Fibroblast of skin of scalp (primary cell): ENCODE measurements at places on chromosomes 13 and 19.

DNA sequence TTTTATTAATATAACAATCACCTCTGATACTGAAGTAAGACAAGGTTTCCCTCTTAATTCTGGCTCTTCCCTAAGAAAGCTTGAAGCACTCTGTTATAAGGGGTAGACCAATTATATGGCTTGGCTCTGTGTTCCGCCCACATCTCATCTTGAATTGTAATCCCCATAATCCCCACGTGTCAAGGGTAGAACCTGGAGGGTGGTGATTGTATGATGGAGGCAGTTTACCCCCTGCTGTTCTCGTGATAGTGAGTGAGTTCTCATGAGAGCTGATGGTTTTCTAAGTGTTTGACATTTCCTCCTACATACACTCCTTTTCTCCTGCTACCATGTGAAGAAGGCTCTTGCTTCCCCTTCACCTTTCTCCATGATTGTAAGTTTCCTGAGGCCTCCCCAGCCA lies 363.8 kb upstream of the PCDH20 start:
- DNase-seq = no peak

GRCh38 chr19:4304538-4305256 lies at the start of gene FSD1:
TSS of gene FSD1 (plus strand) at chr19:4304598. CDS start at chr19:4304747, 149 bp downstream.
- peak; percentile 72 for DNase-seq

DNA sequence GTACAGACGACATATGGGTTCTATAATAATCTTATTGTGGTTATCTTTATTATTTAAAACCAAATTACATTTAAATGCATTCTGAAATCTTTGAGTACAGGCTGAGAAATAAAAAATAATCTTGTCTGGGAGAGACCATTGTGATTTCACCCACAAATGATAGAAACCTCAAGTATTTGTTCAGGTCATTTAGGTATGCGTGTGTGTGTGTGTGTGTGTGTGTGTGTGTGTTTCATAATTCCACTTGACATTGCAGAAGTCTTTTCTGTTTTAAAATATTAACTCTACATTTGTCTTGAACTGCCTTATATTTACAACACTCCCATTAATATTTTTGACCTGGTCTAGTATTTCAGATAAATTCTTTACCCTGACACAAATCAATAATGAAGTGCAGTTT lies 126.9 kb downstream of the SPRY2 start:
- no peak for DNase-seq

- peak; percentile 38 for DNase-seq
These were observed 21.6 kb downstream of the SERPINE3 start for GRCh38 chr13:51361106-51361505.

DNA sequence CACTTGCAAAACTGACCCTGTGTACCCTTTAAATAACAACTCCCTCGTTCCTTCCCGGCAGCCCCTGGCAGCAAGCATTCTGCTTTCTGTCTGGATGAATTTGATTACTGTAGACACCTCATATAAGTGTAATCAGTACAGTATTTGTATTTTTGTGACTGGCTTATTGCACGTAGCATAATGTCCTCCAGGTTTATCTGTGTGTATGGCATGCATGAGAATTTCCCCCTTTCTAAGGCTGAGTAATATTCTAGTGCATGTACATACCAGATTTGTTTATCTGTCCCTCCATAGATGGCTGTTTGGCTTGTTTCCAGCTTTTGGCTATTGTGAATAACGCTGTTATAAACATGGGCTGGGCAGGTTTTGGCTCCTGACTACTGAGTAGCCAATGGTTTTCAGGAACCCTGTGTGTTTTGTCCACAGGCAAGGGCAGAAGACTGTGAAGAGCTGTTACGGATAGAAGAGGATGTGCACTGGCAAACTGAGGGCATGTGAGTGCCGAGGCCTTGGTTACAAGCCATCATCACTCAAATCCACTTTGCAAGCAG lies 98.0 kb downstream of the ESD start:
- no peak for DNase-seq

DNA sequence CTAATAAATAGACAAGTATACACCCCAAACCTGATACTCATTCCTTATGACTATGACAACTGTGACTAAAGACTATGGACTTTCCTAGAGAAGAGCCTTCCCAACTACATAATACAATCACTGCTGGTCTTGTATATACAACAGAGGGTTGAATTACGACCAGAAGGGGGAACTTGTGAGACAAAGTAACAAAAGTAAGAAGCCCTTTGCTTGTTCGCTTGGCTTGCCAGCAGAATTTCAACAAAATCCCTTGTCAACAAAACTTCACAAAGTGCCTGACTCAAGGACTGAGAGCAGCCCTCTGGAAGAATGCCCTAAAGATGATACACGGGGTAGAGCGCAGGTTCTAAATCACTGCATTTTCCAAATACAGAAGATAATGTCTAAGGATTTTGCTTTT lies 99.4 kb downstream of the WASF3 start:
- DNase-seq = no peak

DNA sequence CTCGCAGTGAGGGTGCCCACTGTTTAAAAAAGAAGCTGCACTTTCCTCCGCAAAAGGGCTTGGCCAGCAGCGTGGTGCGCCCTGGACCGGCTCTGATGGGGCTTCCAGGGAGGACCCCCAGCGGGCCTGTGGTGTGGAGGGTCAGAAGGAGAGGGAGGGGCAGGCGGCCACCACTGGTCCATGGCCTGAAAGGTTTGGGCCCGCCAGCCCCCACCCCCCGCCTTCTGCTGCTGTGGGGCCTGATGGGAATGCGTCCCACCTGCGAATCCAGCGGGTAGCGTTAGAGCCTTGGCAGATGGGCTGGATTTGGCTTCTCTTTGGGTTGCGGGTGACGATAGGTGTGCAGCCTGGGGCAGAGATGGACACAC lies 34.7 kb downstream of the TMEM255B start:
- no peak for DNase-seq

DNA sequence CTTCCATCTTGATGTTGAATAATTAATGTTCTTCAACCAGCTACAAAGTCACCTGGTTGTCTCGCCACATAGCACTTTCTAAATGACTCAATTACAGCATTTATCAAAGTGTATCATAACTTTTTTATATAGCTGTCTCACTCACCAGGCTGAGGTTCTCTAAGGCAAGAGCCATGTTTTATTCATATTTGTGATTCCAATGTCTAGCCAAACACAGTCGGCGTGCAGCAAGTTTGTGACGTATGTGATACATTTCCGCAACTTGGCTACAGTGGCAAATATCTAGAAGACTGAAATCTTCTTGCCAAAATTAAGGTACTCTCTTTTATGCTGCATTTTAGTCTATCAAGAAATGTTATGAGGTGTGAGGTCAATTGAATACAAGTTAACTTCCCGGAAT lies 94.2 kb upstream of the WASF3 start:
- DNase-seq = no peak

DNA sequence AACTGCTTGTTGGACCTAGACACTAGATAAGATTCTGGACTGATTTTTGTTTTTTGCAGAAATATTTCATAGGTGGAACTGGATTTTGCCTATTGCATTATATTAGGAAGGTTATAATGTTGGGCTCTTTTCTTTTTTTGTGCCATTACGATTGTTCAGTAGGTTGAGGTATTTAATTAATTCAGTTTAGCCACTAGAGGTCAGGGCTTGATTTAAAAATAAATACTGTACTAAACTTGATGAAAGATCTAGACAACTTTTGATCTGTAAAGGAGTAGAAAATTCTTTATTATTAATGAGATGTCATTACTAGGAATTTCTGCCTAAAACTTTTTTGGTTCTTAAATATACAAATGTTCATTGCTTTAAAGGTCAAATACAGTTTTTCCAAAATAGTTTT lies 15.2 kb upstream of the SUPT20H start:
- DNase-seq = peak; percentile 63

GRCh38 chr13:72458701-72459100 lies 268.7 kb downstream of the MZT1 start:
- peak; percentile 4 for DNase-seq

- no peak for DNase-seq
These were observed 202.4 kb downstream of the KCTD12 start for GRCh38 chr13:76683854-76684253.

DNA sequence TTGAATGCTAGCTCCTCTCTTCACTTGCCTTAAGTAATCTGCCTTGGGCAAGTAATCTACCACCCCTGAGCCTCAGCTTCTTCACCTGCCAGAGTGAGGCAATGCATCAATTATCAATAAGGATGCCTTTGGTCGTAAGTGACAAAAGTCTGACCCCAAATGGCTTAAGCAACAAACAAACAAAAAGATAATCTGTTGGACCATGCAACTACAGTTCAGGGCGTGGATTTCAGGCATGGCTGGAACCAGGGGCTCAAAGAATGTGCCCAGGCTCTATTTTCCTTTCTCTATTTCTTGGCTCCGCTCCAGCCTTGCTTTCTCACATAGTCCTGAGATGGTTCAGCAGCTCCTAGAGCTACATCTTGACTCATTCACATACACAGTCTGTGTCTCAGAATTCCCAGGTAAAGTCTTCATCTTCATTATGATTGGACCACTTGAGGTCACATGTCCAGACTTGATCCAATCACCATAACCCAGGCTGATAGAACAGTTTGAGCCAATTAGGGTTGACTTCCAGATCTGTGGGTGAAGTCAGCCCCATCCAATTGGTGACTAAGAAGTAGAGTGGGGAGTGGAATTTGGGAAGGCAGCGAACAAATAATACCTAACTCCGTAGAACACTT lies 29.6 kb downstream of the ACSBG2 start:
- peak; percentile 3 for DNase-seq

GRCh38 chr13:100980171-100980570 lies 305.6 kb upstream of the TMTC4 start:
- peak; percentile 3 for DNase-seq

DNA sequence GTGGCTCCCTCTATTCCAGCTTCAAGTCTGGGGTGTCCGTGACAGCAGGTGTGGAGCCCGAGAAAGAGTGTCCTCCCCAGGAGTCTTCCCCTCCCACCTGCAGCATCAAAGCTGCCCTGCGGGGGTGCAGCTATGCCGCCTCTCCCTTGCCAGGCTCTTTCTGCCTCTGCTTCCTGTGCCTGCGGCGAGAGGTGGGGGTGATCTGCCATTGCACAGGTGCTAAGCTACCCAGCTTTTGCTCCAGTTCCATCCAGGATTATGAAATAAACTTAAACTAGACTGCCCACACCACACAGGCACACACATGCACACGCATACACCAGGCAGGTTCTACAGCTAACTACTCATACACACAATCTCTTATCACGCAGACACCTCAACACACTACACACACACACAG lies 104.7 kb upstream of the CLDN10 start:
- no peak for DNase-seq

- no peak for DNase-seq
These were observed 23.0 kb upstream of the MIER2 start for GRCh38 chr19:367561-367960.

DNA sequence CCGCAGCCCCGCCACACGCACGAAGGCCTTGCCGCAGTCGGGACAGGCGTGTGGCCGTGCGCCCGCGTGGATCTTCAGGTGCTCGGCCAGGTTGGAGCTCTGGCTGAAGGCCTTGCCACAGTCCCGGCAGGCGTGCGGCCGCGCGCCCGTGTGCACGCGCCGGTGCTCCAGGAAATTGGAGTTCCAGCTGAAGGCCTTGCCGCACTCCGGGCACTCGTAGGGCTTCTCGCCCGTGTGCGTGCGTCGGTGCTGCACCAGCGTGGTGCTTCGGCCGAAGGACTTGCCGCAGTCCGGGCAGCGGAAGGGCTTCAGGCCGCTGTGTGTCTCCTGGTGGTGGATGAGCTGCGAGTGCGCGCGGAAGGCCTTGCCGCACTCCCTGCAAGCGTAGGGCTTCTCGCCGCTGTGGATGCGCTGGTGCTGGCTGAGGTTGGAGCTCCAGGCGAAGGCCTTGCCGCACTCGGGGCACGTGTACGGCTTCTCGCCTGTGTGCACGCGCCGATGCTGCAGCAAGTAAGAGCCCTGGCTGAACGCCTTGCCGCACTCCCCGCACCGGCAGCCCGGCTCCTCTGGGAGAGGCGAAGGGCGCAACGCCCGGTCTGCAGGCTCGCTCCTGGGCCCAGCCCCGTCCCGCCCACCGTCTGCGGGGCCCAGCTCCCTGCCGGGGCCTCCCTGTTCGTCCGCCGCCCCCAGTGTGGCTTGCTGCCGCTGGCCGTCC lies 3.6 kb upstream of the A1BG start:
- DNase-seq = peak; percentile 12

DNA sequence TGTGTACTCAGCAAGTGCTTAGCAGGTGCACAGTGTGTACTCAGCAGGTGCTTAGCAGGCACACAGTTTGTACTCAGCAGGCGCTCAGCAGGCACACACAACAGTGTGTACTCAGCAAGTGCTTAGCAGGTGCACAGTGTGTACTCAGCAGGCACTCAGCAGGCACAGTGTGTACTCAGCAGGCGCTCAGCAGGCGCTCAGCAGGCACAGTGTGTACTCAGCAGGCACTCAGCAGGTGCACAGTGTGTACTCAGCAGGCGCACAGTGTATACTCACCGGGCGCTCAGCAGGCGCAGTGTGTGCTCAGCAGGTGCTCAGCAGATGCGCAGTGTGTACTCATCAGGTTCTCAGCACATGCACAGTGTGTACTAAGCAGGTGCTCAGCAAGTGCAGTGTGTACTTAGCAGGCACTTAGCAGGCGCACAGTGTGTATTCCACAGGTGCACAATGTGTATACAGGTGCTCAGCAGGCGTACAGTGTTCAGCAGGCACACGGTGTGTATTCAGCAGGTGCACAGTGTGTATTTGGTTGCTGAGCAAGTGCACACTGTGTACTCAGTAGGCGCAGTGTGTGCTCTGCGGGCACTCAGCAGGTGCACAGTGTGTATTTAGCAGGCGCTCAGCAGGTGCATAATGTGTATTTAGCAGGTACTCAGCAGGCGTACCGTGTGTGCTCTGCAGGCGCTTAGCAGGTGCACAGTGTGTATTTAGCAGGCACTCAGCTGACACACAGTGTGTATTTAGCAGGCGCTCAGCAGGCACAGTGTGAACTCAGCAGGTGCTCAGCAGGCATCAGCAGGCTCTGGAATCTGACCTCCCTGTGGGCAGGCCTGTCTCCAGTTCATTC lies 15.1 kb downstream of the CRTC1 start:
- DNase-seq = no peak
